Activated CD8-positive, alpha-beta memory T cell treated with anti-CD3 and anti-CD28 coated beads, Interleukin-2, amount 50 U/mL, for 4 hours (primary cell): ENCODE measurements at places on chromosomes 11 and 22.

- DNase-seq: no peak
Measured at GRCh38 chr22:42906605-42907348, 49.7 kb upstream of the ARFGAP3 start.

- no peak for DNase-seq
Measured at GRCh38 chr11:44607987-44608386, 42.5 kb downstream of the CD82 start.

- no peak for DNase-seq
Measured at GRCh38 chr11:83124636-83125424, 32.1 kb upstream of the PCF11 start.

- no peak for DNase-seq
Measured at GRCh38 chr22:45842291-45842991, 134.5 kb downstream of the WNT7B start.

GRCh38 chr11:44633641-44634040 is 68.2 kb downstream of the CD82 start:
- DNase-seq: no peak
